ENCODE measurements at places on chromosomes 3 and 15. TPM values are rescaled to one million over a fixed set of nuclear protein-coding genes. Genes with fewer than 3 reads are reported as not detected.

DNA sequence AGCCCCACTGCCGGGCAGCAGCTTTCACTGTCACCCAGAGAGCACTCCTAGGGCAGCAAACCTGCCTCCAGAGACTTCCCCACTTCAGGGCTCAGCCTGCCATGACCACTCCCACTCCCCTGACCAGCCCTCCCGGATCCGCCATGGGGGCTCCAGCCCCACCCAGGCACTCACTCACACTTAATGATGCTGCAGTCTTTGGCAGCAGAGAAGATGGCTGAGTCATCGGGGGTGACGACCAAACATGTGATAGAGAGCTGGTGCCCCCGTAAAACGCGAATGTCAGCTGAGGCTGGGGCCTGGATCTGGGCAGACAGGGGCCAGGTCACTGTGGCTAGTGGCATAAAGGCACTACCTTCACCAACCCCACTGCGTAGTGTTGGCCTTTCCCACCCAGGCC is 4.7 kb downstream of the RRP9 start:
- peak; percentile 16 for DNase-seq

The DAZL gene
- total RNA-seq = not detected

The UMPS gene
- 38.3 TPM for total RNA-seq

The AGBL1 gene
- not detected for total RNA-seq

DNA sequence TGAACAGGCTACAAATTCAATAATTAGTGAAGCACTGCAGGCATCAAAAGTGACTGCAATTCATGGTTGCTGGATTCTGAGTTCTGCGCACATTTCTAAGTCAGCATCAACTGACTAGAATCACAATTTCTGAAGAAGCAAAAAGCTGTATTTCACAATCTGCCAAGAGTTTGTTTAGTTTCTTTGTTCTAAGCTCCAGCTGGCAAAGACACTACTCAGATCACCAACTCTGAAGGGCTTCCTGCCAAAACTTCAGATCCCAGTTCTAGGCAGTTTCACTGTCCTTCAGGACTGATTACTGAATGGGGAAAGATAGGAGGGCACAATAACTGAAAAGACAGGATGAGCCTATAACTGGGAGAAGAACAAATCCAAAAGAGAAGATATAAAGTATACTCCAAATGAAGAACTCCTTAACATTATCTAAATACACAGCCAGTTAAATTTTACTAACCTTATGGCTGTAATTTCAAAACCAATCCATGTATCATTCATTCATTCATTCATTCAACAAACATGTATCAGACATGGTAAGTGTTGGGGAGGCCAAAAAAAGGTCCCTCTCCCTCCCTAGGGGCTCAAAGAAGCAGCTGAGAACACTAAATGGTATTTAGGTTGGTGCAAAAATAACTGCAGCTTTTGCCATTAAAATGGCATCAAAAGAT is 17.1 kb downstream of the TJP1 start:
- peak; percentile 72 for DNase-seq

All from astrocyte (in vitro differentiated cells and primary cell).